ENCODE measurements at places on chromosomes 4 and X.

- no peak for DNase-seq
Observed at GRCh38 chr4:114603497-114603896, 4.9 kb downstream of the UGT8 start.

- no peak for DNase-seq
Observed at GRCh38 chrX:24025741-24026403, 1.1 kb downstream of the KLHL15 start.

DNA sequence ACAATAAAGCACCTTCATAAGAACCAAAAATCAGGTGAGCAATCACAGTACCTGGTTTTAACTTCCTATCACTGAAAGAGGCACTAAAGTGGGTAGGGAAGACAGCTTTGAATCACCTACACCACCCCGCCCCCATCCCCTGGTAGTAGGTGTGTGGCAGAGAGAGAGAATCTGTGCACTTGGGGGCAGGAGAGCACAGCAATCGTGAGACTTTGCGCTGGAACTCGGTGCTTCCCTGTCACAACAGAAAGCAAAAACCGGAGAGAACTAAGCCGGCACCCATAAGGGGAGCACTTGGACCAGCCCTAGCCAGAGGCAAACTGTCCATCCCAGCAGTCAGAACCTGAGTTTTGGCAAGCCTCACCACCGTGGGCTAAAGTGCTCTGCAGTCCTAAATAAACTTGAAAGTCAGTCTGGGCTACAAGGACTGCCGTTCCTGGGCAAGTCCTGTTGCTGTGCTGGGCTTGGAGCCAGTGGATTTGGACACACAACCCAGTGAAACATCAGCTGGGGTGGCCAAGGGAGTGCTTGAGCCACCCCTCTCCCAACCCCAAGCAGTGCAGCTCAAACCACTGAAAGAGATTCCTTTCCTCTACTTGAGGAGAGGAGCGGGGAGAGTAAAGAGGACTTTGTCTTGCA is 32.1 kb downstream of the NDUFB11 start:
- DNase-seq, result no peak

GRCh38 chr4:6325788-6326290 is 56.2 kb downstream of the WFS1 start:
- DNase-seq, result no peak

GRCh38 chrX:137482136-137482535 is 83.8 kb upstream of the ZIC3 start:
- DNase-seq, result no peak

- no peak for DNase-seq
Observed at GRCh38 chrX:19388741-19389140, 45.0 kb downstream of the PDHA1 start.

DNA sequence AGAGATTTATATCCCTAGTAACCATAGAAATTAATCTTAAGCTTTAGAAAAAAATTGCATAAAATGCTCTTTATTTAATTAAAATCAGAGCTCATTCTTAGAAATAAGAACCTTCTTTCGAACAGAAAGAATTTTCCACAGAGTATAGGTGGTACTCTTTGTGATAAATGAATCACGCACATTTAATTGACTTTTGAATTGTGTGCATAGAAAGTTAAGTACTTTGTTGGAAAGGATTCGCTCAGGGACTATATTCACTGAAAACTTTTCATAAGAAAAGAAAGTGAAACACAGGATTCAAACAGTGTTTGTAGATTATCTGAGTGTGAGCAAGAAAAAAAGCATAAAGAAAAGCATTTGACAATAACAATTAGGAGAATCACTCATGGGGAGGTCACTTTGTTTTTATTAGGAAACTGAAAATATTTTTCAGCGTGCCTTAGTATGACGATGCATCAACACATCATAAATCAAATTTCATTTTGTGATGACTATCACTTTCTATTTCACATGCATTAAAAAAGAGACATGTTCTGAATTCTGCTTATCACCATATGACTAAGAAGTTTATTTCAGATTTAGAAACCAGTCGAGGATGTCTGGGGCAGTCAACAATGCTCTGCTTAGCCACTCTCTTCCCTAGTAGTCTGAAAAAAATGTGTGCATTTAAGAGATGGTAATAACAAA is 49.5 kb downstream of the STX18 start:
- no peak for DNase-seq

- no peak for DNase-seq
Observed at GRCh38 chr4:16183604-16184003, 42.7 kb downstream of the TAPT1 start.

DNA sequence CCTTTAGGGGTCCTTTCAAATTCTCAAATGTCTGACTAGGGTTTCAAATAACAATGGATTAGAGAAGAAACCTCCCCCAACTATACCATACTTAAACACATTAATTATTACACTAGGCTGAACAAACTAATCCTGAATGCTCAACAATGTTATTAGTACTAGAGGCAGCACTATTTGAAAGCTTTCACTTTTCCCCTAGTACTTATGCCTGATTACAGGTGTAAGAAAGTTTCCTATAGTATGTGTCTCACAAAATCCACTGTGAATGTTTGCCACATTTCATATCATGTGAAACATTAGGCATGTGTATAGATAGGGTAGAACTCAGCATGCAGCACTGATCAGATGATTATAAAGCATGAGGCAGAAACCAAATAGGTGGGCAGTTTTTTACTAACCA is 336.2 kb downstream of the ZNF674 start:
- DNase-seq, result no peak

DNA sequence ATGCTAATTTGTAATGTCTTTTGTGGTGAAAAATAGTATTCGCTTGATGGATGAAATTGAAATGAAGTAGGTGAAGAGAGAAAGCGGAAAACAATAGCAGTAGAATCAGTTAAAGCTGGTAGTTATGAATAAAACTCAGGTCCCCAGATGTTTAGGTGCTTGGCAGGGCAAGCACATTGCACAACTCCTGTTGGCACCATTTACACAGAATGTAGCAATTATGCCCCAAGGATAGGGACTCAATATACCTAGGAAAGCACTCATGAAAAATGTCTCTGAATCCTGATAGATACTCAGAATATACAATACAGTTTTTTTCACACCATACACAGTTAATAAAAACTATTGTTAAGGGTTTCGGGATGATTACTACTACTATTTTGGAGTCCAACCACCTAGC is 26.5 kb upstream of the GRIA3 start:
- DNase-seq, result no peak

DNA sequence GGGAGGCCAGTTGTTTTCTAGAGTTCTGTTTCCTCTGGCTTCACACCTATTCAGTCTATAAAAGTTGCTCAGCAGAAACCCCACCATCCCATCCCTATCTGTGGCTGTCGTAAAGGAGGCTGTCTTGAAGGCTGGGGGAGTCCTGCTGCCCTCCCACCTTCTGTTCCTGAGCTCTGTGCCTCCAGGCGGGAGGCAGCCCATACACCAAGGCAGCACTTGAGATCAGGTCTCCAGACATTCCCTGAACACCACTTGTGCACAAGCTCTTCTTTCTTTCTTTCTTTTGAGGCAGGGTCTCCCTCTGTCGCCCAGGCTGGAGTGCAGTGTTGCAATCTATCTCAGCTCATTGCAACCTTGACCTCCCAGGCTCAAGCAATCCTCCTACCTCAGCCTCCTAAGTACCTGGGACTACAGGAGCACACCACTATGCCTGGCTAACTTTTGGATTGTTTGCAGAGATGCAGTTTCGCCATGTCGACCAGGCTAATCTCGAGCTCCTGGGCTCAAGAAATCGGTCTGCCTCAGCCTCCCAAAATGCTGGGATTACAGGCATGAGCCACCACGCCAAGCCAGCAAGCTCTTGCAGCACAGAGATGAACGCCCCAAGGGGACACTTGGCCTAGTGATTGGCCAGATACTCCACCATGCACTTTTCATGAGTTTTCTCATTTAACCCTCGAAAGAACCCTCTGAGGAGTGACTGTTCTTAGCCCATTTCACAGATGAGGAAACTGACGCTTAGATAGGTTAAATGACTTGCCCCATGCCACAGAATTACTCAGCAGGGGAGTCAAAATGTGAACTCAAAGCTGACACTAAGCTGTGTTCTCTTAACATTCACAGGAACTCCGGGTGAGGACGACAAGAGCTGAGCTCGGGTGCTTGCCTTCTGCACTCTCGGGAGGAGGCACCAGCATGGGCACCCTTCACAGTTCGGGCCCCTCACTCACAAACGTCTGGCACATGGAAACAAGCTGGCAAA is 55.8 kb upstream of the ENPP6 start:
- no peak for DNase-seq

GRCh38 chr4:38317041-38317674 is 346.8 kb upstream of the KLF3 start:
- DNase-seq, result no peak

DNA sequence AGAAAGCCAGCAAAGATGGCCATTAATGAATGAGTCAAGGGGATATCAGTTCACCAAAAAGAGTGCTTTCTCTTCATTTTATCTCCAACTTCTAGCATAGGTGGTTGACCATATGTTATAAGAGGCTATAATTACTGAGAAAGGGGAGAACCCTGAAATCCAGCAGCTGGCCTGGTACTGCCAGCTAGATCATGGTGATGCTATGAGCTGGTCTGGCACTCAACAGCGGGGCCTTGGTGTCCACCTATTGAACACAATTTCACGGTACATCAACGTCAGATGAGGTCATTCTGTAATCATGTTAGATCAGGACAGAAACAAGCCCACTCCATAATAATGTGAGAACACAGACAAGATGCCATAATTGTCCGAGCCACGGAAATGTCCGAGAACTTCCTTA is 1644.8 kb upstream of the PCDH7 start:
- no peak for DNase-seq

GRCh38 chr4:25100021-25100555 is 60.2 kb downstream of the SEPSECS start:
- no peak for DNase-seq

- DNase-seq, result no peak
Observed at GRCh38 chr4:128308986-128309385, 21.4 kb upstream of the PGRMC2 start.

DNA sequence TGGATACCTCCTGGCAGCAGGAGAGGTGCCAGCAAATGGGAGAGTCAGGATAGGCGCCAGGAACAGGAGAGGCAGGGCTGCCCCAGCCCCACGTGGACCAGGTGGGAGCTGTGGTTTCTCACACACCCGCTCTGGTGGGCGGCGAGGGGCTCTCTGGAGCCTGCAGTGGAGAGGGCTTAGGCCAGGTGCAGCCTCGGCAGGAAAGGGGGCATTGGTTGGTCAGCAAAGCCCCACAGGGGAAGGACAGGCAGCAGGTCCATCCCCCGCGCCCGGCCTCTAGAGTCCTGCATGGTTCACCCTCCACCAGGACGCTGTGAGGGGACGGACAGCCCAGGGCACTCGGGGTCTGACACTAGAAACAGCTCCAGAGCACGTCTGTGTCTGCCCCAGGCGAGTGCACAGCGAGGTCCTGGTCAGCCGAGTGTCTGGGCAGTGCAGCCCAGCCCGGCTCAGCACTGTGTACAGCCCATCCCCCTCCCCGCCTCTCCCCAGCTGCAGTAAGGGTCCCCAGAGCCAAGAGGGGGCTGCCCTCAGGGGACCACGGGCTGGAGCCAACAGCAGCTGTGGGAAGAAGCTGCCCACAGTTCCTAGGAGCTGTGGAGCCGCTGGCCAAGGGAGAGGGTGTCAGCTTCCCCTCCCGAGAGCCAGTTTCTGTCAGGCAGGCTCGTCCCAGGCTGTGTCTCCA is 8.2 kb downstream of the ATP5ME start:
- no peak for DNase-seq

- no peak for DNase-seq
Observed at GRCh38 chrX:82196866-82197265, 995.0 kb downstream of the SH3BGRL start.

- DNase-seq, result no peak
Observed at GRCh38 chr4:180058691-180059215, 2184.4 kb upstream of the TENM3 start.

DNA sequence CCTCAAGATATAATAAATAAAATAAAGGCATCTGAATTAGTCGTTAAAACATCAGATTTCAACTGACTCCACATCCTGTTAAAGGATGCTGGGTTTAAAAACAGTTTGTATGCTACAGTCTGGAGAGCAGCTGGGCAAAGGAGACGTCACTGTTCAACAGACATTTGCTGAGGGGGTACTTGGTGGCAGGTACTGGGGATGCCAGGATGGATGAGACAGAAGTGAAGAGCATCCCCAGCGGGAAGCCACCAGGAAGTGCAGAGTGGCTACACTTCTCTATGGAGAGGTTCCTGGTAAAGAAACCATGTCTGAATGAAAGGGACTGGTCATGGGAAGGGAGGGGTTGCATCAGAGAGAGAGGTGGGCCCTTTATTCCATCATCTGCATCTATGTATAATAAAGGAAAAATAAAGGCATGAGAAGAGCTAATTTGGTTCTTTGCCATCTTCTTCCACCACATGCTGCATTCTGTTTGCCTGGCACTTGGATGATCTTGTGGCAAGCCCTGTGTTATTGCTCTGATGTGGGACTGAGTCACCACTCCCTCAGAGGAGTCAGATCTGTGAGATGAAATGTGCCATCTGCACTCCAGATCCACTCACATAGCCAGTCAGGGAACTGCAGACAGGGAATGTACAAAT is 145.0 kb downstream of the SOWAHB start:
- no peak for DNase-seq

- DNase-seq, result no peak
Observed at GRCh38 chr4:146273204-146273901, 59.0 kb downstream of the REELD1 start.

DNA sequence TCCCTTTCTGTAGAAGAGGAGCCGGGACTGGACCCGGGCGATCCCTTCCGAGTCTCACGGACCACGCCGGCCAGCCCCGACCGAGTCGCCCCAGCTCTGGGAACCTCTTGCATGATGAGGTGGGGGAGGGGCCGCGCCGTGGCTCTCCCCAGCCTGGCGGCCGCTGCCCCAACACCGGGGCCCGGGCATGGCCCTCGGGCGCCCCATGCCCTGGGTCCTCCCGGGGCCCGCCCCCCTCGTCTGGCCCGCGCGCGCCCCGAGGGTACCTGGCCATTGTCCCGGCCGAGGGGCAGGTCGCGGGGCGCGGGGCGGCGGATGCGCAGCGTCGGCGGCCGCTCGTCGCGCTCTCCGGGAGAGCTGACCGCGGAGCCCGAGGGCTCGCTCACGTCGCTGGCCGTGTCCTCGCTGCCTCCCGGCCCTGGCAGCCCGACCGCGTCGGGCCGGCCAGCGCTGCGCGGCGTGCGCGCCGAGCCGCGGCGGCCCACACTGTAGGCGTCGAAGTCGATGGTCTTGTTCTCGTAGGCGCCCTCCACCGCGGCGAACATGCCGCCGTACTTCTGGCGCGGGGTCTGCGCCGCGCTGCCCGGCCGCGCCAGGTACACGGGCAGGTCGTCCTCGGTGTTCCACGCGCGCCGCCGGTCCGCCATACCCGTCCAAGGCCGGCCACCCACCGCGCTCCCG is 423 bp downstream of the CRMP1 start:
- DNase-seq, result no peak

- no peak for DNase-seq
Observed at GRCh38 chr4:55397126-55397436, 1.3 kb downstream of the TMEM165 start.

GRCh38 chrX:143139681-143140080 is 114.0 kb downstream of the SPANXN4 start:
- DNase-seq, result no peak

DNA sequence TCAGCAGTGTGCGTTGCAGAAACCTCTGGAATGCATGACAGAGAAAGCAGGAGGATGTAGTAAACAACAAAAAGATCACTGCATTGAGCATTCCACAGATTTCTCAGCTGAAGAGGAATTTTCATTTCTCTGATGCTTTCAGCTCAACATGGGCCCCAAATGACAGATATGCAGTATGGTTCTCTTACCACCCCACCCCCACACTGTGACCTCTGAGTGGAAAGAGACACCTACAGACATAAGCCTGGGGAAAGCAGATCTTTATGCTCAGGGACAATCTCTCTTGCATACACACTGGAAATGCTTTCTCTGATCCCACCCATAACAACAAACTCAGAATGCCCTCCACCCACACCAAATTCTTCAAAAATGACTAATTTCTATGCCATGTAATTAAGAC is 983.7 kb upstream of the LCORL start:
- DNase-seq, result no peak

All from NCI-H2107 (cell line).